ENCODE measurements at places on chromosomes 16 and 17.

GRCh38 chr16:55577887-55578286, 11.4 kb downstream of the CAPNS2 start:
- no peak for DNase-seq

DNA sequence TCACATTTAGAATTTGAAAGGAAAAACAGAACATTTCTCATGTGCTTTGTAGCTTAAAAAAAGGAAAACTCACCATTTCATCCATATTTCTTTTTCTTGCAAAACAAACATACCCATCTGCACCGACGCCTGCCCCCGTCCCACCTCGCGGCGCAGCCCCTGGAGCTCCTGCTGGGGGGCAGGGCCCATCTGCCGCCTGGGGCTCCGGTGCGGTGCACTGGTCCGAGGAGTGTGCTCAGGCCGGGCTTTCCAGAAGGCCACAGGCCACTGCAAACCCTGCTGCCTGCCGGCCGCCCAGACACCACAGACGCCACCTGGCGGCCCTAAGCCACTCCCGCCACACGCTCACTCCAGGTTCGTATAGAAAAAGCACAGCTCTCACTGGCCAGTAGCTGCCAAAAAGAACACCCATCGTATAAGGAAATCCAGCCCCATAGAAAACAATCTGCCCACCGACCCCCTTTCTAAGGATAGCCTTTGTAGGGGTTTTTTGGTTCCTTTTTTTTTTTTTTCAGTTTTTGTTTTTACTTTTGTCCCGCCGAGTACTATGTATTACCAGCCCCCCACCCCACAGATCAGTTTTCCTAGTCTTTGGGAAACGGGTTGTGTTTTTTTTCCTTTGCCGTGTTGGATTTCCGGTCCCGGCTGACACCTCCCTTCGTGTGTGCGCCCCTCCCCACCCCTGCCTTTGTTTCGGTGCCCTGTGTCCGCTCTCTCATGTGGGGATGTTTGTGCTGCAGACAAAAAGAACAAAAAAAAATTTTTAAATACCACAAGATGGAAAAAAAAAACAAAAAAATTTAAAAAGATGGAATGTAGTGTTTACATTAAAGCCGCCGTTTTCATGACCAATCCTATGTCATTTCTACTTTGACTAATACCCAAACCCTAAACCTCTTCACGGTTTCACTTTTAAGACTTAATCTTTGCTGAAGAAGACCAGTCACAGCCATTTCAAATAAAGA, 68.8 kb downstream of the AMFR start:
- peak; percentile 47 for DNase-seq

DNA sequence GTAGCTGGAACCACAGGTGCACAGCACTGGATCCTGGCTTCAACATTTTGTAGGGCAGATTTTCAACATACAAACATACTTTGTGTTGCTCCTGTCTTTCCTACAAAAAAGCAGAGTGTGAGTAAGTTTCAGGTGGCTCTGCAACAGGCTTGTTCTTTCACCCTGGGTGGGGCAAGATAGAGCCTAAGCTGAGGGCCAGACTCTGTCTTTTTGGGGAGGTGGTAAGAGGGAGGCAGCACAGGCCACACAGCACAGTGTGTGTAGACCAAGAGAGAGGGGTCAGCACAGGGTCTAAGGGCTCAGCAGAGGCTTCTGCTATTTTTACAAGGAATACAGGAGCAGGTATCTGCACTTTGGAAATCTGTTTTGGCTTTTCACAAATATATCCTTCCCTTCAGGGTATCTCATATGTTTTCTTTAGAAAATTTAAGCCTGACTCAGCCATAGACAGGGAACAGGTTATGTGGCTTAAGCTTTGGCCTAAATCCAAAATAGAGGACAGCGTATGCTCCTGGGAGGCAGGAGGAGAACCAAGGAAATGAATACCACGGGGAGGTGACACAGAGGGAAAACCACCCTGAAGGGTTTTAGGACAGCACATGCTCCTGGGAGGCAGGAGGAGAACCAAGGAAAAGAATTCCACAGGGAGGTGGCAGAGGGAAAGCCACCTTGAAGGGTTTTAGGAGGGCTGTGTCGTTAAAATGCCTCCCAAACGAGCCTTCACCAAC, 21.6 kb downstream of the EMC8 start:
- no peak for DNase-seq

DNA sequence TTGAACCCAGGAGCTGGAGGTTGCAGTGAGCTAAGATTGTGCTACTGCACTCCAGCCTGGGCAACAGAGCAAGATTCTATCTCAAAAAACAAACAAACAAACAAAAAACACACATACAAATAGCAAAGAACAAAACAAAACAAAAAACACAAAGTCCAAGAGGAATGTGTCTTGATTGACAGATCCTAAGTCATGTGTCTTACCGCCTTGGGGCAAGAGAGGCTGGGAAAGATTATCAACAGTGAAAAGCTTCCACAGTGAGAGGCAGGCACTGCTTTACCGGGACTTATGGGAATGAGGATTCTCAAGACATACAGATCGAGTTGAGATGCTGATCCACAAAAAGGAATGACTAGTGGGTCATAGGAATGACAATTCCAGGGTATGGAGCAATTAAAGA, 62.7 kb upstream of the GAS7 start:
- peak; percentile 68 for DNase-seq

GRCh38 chr16:86594721-86595120, 16.4 kb downstream of the FOXL1 start:
- DNase-seq = no peak

GRCh38 chr16:54937671-54938211, 7.1 kb downstream of the IRX5 start:
- no peak for DNase-seq

- DNase-seq = no peak
Measured at GRCh38 chr17:80212511-80212910, 7.6 kb downstream of the SGSH start.

DNA sequence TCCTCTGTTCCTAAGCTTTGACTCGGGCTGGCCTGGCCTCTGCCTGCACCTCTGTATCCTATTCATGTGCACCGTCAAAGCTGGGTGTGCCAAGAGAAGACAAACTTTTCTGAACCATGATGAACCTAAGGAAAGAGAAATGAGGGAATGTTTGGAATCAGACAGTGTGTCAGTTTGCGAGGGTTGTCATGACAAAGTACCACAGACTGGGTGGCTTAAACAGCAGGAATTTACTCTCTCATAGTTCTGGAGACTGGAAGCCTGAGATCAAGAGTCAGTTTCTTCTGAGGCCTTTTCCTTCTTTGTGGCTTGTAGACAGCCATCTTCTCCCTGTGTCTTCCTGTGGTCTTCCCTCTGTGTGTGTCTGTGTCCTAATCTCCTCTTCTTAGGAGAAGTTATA, 129.0 kb downstream of the KATNIP start:
- DNase-seq = no peak

GRCh38 chr16:87829988-87830672, 39.2 kb downstream of the SLC7A5 start:
- DNase-seq = no peak

- no peak for DNase-seq
Measured at GRCh38 chr17:71633391-71633849, 487.4 kb upstream of the SOX9 start.

DNA sequence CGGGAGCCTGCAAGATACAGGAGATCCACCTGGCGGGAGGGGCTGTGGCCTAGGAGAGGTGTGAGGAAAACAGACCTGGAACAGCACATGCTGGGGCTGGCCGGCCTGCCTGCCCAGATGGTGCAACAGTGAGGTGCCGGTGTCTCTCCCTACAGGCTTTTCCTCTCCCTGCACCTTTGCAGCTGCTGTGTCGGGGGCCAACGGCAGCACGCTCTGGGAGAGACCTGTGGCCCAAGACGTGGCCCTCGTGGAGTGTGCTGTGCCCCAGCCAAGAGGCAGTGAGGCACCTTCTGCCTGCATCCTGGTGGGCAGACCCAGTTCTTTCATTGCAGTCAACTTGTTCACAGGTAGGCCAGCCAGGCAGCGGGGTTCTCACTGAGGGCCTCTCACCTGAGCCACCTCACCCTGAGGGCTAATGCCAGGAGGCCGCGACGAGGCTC, 15.9 kb downstream of the RGS11 start:
- no peak for DNase-seq

DNA sequence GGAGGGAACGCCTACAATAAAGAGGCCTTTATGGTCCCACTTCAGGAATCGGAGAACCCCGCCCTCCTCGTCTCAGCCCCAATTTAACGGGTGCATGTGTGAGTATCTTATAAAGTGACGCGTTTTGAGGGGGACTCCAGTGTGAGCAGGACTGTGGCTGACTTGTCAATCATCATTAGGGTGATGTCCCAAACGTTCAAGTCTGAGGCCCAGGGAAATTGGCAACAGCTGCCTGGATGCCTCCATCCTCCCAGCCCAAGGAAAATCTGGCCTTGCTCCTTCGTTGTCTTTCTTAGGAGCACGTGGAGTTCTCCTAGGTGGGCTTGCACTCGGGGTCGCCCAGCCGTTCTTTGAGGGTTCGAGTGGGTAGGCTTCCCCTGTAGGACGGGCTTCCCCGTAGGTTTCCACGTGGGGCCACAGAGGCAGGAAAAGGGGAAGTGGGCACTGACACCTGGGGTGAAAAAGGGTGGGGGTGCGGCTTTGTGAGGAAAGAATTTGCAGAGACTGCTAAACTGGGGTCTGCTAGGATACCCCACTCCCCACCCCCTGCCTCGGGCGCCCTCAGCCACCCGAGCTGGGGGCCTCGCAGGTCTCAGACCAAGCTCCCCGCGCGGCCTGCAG, 561 bp upstream of the HERPUD1 start:
- peak; percentile 44 for DNase-seq

DNA sequence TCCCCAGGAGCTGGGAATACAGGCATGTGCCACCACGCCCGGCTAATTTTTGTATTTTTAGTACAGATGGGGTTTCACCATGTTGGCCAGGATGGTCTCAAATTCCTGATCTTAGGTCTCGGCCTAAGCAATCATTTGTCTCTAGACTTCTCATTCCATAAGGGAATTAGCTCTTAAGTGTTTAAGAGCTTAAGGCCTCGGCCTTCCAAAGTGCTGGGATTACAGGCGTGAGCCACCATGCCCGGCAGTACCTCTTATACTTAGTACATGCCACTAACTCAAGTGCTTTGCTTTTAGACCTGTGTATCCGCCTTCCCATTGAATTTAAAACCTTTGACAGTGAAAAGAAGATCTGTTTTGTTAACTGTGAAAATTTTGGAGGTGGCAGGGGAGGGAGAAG, 16.6 kb upstream of the IL21R start:
- no peak for DNase-seq

GRCh38 chr17:68509141-68510057, 2.8 kb upstream of the PRKAR1A start:
- no peak for DNase-seq

- DNase-seq = no peak
Measured at GRCh38 chr16:17668386-17668785, 197.6 kb upstream of the XYLT1 start.

GRCh38 chr17:36816214-36816906, 120.9 kb upstream of the LHX1 start:
- no peak for DNase-seq

DNA sequence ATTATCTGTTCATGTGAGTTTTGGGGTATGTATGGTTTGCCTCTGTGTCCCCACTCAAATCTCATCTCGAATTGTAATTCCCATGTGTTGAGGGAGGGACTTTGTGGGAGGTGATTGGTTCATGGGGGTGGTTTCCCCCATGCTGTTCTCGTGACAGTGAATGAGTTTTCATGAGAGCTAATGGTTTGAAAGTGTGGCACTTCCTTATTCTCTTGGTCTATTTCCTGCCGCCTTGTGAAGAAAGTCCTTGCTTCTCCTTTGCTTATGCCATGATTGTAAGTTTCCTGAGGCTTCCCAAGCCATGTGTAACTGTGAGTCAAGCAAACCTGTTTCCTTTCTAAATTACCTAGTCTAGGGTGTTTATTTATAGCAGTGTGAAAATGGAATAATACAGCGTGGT, 128.1 kb upstream of the HS3ST4 start:
- DNase-seq = no peak

- DNase-seq = no peak
Measured at GRCh38 chr16:51341204-51341603, 190.1 kb upstream of the SALL1 start.

DNA sequence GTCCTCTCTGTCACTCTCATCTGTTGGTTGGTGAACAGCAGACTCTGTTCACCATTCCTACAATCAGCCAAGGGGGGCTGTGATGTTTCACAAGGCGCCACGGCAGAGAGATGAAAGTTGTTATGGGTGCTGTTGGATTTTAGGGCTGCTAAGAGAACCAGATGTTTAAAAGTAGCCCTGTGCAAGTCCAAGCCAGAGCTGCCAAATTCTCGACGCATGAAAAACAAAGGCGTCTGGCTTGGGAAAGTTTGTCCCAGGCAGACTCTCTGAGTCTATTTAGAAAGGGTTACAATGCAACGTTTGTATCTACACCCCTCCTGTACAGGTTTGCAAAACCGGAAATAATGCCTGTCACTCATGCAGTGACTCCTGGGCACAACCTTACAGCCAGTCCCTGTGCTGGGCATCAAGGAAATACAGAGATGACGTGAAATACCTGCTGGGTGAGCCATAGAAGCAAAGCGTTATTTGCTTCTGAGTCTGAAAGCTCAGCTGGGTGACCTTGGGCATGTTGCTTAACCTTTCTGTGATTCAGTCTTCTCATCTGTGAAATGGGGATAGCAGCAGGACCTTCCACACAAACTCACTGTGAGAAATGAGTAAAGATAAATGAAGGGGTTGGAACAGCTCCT, 74.8 kb downstream of the XYLT1 start:
- no peak for DNase-seq

- no peak for DNase-seq
Measured at GRCh38 chr17:18117982-18118975, 9.7 kb downstream of the MYO15A start.

GRCh38 chr17:74637265-74637664, 13.7 kb upstream of the CD300E start:
- no peak for DNase-seq

GRCh38 chr16:8956265-8957062, 7.2 kb downstream of the USP7 start:
- DNase-seq = no peak

Data from foreskin melanocyte (primary cell).